GM06990 (cell line): ENCODE measurements at places on chromosomes 7 and 10.
A peak's percentile ranks its signal among the peaks of the same experiment; 100 is the strongest.

GRCh38 chr10:74825371-74826141 lies 844 bp upstream of the KAT6B start:
- DNase-seq = peak; percentile 97

GRCh38 chr10:97882142-97883091 lies 32.8 kb downstream of the GOLGA7B start:
- no peak for DNase-seq

DNA sequence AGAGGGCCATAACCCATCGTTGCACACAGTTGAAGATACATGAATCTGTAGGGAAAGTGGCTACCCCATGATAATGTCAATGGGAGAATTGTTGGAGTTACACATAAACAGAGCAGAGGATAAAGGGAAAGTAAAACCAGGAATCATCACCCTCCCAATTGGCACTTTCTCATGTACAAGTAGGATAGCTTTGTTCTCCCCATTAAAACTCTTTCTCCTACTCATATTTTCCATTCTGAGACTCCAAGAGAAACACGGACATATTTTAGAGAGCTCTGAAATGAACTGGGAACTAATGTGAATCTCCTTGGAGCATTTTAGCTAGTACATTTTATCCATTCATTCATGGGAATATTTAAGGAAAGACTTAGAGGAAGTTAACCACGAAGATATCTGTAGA lies 17.2 kb upstream of the LRRC17 start:
- DNase-seq = no peak

DNA sequence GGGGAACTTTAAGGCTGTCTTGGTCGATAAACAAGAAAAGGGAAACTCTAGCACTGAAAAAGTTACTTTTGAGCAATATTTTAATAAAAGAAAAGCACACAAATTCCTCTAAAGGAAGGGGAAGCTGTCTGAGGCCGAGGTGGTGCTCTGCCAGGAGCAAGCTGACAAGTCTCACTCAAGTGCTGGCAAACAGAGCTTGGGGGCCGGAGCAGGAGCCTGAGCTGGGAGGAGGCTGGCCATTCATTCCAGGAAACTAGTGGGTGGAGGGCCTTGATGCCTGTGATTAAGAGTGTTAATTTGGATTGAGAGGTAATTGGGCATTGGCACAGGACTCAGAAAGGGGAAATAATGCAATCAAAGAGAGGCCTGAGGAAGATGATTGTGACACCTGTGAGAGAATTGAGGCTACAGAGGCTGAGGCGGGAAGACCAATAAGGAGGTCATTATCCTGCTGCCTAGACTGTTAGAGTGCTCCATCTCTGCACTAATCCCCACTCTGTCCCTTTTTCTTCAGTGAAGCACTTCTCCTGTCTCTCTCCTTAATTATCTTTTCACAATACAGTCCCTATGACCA lies 154.9 kb upstream of the COL1A2 start:
- DNase-seq = no peak

DNA sequence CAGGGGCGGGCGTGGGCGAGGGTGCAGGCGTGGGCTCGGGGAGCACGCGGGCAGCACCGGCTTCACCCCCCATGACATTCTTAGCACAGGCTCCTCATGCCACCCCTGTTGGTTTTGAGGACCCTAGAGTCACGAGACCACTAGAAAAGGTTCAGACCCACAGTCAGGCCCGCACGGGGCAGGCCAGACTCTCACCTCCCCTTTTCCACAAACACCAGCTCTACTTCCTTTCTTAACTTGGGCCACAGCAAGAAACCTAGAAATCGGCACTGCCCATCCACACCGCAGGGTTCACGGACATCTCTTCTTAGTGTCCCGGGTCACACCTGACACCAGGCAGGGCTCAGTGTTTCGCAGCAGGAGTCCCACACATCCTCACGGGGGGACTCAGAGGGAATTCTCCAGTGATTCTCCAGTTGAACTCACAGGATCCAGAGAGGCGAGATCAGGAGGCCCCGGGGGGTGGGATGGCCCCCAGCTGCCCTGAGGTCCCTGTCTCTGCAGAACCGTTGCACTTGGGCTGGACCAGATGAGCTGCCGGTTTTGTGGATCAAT lies 52.0 kb downstream of the JAKMIP3 start:
- DNase-seq = no peak

- no peak for DNase-seq
These were observed 150.7 kb upstream of the RSU1 start for GRCh38 chr10:16967866-16968415.

DNA sequence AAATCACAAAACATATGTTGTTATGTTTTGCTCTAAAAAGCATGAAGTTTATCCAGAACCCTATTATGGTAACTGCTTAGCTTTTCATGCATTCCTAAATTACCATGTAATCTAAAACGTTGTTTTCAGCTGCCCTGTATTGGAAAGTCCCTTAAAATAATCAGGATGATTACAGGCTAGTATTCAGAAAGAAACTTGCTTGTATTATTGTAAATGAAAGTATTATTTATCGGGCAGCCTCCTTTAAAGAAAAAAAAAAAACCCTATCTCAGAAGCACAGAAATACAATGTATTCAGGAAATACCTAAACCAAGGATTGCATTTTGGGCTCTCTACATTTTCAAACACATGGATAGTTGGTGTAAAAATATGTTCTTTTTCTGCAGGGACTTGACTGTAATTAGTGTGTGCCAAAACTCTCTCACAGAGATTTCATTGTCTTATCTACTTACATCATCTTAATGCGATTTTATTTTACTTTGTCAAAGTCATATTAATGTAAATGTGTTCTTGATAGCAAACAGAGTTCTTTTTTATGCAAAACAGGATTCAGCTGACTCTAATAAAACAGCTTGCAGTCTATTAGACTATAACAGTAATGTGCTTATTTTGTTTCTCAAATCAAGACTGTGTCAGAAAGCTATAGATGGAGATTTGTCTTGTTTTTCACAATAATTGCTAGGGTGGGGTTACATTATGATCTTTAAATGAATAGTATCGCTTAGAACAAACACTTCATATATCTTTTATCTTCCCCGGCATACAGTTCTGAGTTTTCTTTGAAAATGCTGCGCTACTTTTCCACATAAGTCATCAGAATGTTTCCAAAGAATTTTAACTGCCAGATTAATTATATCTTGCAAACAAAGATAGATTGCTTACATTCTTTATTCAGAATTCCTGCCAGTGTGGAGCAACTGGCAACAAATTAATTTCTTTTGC lies 65.3 kb upstream of the ARID5B start:
- DNase-seq = no peak

GRCh38 chr7:133540096-133540860 lies 287.4 kb downstream of the EXOC4 start:
- DNase-seq = no peak

GRCh38 chr10:20959242-20959641 lies 62.1 kb upstream of the NEBL start:
- DNase-seq = no peak

DNA sequence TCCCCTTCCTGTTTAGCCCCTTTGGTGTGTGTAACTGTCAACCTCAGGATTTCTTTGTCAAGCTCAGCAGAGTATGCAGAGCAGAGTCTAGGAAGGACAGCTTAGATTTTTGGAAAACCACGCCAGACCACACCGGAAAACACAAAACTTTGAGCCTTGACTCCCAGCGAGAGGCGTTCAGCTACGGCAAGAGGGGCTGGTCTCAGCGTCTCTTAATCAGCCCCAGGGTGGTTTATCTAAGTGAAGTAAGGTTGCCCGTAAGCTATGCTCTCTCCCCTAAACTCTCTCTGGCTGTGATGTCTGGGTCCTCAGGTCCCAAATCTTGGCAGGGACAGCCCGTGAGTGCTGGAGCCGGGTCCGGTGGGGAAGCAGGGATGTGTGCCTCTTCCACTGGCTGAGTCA lies 230.9 kb downstream of the KLF6 start:
- DNase-seq = no peak

GRCh38 chr10:52644373-52645186 lies 128.0 kb downstream of the MBL2 start:
- DNase-seq = no peak

DNA sequence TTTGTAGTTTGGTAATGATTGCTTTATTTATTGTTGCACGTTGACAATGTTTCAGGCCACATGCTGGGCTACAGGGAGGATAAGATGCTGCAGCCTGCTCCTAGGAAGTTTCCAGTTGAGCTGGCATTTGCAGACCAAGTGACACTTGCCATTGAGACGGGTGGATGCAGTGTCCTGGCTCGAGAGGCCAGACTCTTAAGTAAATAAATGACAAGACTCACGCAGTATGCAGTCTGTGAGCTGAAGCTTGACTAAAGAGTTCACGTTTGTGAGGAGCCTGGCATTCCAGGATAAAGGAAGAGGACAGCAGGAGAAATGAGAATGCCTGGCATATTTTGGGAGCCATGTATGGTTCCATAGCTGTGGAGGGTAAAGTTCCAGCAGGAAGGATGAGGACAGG lies 105.8 kb downstream of the BAMBI start:
- no peak for DNase-seq

GRCh38 chr10:97575127-97575668 lies 2.6 kb downstream of the ANKRD2 start:
- DNase-seq = no peak
